Esophagus muscularis mucosa (tissue), 4 donors: ENCODE measurements at places on chromosomes 5 and 9.

DNA sequence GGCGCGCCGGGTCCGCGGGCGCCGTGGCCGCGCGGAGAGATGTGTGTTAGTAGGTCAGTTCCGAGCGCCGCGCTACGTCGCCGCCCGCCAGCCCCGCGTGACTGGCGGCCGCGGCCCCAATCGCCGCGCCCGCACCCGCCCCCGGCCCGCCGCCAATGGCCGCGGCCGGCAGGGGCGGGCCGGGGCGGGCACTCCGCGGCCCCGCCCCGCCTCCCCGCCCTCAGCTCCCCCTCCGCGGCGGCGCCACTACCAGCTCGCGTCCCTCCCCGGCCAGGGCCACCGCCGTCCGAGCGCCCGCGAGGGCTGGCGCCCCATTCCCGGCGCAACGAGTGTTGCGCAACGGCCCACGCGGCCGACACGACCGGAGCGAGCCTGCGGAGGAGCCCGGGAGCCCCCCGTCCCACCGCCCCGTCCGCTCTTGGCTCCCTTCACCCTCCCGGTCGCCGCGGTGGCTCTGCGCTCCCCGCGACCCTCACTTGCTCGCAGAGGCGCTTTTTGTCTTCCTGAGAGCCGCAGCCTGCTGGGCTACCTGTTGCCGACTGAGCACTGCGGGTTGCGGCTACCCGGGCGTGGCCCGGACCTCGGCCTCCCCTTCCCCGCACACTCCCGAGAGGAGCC, at the start of gene NFIL3:
Gene NFIL3 (minus strand): TSS at position 48 of the 618 bp plus-strand sequence. CDS start 13,098 bp downstream, outside the sequence.
- no peak for DNase-seq

- no peak for DNase-seq
Measured at GRCh38 chr9:81819859-81820546, 108.2 kb upstream of the SPATA31D4 start.

DNA sequence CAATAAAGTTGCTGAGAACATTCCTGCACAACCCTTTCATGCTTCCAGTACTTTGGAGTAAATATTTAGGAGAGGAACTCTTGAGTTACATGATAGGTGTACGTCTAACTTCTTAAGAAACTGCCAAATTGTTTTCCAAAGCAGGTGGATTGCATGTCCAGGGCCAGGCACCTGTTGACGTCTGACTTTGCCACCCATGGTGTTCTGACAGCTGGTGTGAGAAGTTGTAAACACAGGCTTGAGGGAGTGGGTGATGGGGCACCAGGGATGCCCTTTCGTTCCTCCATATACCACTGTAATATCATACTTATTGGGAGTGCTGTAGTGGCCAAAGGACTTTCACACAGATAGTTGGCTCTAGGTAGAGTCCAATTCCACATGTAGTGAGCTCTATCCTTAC, 352.1 kb downstream of the GADD45G start:
- DNase-seq: no peak

DNA sequence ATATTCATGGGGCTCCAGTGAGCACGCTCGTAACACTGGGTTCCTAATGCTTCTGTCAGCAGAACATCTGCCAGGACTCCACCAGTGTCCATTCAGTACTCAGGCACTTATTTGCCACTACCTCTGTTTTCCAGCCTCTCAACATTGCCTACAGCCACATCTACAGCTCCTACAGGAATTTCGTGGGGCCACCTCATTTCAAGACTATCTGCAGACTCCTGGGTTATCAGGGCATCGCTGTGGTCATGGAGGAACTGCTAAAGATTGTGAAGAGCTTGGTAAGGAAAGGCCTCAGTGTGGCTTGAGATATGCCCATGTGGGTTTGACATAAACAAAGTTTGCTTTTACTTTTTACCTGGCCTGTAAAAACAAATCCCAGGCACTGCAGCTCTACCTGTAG, 92.9 kb downstream of the CYFIP2 start:
- DNase-seq: no peak

DNA sequence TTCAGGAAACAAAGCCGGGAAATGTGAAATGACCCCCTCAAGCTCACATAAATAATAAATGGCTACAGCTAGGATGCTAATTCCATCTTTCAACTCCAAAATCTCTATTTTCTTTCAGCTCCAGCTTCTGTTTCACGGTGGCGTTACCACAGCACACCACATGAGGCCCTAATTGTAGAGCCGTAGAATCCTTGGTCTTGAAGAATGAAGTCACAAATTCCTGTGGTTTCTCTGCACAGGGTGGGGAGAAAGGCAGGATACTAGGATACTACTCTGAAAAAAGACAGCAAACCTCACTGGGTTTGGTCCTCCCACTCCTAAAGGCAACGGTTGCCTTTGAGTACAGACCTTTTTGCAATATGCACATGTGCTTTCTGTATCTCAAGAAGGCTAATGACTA, 13.9 kb upstream of the RARS1 start:
- DNase-seq: no peak

GRCh38 chr5:138911441-138911840, 36.3 kb upstream of the LRRTM2 start:
- no peak for DNase-seq

DNA sequence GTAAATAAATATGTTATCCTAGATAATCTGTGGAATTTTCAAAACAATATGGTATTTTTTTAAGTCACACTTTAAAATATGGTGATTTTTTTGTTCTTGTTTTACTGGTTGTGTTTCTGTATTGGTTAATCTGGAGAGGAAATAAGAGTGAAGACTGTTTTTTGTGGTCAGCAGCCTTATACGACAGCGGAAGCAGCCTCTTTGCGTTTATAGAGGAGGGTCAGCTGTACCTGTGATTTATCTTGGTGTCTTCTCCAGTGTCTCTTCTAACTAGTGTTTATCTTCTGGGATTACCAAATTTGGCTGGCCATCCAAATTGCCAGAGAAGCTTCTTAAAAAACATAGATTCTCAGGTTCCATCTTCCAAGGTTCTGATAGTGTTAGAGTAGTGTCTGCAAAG, 58.7 kb downstream of the ICE1 start:
- no peak for DNase-seq

DNA sequence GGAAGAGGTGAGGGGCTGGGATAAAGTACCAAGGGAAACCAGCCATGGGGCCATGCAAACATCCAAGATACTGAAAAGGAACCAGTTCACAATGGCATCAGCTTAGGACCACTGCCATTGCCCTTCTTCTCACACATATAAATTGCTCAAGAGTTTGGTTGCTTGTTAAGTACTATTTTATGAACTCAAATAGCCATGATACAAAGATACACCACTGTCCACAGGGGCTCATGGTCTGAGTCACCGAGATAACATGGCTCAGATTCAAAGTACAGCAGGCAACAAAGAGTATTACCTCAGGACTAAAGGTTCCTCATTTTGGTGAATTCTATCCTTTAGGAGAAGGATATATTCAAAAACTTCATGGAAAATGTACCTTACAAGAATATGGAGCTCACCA, 55.6 kb downstream of the FANCC start:
- no peak for DNase-seq

GRCh38 chr9:125202846-125203618, 2.7 kb downstream of the RABEPK start:
- DNase-seq: no peak

DNA sequence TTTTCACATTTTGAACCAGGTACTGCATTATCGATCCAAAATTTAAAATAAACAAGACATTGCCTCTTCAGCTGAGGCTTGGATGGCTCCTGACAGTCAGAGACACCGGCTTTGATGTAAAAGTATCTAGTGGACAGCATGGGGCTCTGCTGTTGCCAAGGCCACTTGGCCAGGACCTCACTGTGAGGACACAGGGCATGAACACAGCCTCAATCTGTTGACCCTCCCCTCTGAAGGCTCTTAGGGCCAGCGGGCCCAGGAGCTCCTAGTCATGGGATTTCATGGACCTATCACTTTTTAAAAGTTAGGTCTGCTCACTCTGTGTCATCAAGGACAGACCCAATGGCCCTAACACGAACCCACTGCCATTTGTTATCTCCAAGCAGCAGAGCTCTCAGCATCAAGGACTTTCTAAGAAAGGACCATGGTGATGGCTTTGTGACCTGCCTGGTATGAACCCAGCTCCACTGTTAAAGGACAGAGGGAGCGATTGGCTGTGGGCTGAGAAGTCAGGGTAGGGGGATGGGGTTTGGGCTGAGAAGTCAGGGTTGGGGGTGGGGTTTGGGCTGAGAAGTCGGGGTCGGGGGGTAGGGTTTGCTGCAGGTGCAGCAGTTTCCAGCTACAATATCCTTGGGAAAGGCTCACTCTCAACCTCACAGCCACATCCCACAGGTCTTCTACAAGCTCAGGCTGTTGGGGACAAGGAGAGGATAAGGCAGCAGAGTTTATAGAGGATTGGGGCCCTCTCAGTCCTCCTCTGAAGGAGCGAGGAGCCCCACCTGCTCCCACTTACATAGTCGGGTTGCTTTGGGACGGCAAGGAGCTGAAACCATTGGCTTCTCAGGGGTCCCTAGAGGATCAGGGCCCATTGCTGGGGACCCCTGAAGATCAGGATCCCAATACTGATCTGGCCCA, 146.8 kb downstream of the BARX1 start:
- peak; percentile 90 for DNase-seq

DNA sequence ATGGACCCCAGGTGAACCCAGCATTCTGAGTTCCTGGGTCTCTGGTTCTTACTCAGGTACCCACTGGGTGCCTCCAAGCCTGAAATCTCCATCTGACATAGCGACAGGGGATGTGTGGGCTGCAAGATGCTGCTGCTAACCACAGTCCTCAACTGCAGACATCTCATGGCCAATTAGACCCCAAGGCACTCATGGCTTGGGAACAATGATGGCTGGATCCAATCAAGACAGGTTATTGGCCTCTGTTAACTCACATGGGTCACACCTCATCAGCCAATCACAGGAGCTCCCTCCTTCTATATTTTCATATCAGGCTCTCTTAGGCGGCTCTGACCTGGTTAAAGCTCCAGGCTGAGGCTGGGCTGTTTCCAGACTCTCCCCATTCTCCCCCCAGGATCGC, 57.0 kb downstream of the CXXC5 start:
- no peak for DNase-seq

DNA sequence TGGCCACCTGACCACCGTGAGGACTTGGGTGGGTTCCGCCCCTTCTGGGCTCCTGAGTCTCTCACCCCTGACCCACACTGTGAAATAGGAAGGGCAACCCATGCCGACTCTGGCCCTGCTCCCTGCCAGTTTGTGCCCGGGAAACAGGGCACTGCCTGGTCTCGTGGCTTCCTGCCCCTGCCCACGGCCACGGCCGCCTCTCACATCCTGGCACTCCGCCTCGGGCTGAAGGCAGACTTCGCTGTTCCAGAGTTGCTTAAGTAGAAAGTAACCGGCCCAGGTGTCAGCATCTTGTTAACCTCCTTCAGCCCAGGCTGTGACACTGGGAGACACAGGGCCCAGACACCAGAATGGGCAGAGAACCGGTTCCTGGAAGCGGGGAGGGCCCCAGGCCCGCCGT, 68.7 kb upstream of the RNU6ATAC start:
- no peak for DNase-seq

GRCh38 chr9:101625876-101626275, 31.1 kb upstream of the PPP3R2 start:
- DNase-seq: no peak

DNA sequence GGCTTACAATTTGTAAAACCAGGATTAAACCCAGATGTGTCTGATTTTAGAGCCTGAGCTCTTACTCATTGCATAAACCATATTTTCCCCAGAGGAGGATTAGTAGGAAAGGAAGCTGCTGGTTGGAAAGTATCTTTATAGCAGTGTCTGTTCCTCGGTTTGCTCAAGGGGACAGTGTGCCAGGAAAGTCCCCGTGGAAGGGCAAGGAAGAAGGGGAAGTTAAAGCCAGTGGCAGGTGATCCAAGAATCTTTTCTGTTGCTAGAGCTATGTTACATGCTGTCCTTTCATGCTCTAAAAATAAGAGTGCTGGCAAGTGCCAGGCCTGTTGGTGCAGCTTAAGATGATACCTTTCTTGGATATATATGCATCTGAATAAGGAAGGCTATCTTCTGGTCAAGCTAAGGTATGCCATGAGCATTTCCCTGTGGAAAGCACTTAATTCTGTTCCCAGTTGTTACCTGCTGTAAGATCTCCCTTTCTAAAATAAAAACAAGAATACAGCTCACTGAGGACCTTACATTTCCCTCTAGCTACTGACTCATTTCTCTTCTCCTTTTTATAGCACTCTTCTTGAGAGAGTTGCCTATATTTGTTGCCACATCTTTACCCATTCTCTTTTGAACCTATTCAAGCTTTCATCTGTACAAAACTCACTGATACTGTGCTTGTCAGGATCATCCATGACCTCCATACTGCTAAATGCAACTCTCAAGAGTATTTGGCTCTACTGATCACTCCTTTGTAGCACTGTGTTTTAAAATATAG, 8.0 kb downstream of the PDCD1LG2 start:
- DNase-seq: no peak

DNA sequence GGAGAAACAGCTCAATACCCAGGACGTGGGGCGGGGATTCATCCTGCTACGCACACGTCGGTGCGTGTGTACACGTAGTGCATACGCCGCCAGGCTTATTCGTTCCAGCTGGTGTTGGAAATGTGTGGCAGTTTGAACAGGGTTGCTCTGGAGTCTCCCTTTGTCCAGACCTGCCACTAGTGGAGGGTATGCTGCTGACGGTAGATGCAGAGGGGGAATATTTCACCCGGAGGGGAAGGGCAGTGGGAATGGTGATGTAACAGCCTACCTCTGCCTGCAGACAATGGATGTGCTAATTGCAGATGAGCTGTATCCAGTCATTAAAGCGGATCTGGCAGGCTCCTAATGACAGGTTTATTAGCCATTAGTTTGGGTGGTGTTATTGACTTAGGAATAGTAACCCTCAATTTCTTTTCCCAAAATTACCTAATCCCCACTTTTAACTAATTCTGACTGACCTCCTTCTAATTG, 142.7 kb downstream of the PAX5 start:
- no peak for DNase-seq

DNA sequence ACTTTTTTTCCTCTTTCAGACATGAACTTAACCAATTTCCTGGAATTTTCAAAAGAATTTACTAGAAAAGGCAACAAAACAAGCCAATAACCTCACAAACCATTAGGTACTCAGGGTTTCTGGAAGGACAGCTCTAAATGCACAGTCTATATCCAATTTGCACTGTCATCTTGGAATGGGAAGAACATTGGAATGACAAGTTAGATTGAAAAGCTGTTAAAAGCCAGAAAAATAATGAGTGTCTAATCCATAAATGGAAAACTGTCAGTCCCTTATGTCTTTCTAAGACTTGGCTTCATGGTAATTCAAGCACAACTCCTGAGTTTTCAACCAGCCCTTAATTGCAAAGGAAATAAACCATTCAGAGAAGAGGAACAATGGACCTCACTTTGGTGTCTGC, 105.8 kb upstream of the NTRK2 start:
- no peak for DNase-seq

DNA sequence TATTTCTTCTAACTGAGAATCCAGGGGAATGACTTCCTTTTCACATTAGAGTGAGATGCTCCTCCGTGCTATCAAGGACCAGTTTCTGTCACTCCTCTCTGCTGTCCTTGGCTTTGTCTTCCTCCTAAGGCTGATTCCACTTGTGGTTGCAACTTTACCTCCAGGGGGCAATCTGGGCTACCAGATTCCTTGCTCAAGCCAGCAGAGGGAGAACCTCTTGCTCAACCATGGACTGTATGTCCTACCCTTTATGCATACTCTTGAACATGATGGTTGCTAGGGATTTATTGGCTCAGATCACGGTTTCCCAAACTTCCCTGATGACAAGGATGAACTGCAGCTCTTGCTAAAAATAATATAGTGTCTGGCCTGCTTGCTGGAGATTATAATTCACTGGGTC, 24.0 kb downstream of the NNT start:
- DNase-seq: no peak

- DNase-seq: no peak
Measured at GRCh38 chr5:93359296-93359959, 221.6 kb downstream of the NR2F1-AS1 start.
